Hematopoietic multipotent progenitor cell (in vitro differentiated cells): ENCODE measurements at places on chromosomes 7 and 10.

GRCh38 chr10:8159341-8160165, 105.1 kb downstream of the GATA3 start:
- DNase-seq, result no peak

DNA sequence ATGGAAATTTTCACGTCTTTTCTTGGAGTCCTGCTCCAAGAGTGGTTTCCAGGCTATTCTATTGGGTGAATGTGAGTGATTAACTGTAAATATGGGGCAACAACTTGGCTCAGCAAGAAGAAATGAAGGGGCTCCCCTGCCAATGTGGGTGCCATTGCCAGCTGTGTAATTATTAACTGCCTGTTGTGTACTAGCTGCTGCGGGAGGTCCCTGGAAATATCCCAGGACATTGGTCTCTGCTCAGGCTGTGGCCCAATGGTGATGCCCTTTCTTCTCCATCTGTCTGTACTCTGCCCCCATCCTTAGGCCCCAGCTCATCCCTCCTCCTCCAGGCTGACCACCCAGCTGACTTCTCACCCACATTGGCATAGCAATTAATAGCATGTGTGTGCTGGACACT, 29.4 kb downstream of the NPTX2 start:
- DNase-seq, result no peak

- DNase-seq, result no peak
Observed at GRCh38 chr7:159154243-159154642, 9.6 kb upstream of the VIPR2 start.

- DNase-seq, result no peak
Observed at GRCh38 chr7:118214833-118215182, 9.7 kb upstream of the ANKRD7 start.

DNA sequence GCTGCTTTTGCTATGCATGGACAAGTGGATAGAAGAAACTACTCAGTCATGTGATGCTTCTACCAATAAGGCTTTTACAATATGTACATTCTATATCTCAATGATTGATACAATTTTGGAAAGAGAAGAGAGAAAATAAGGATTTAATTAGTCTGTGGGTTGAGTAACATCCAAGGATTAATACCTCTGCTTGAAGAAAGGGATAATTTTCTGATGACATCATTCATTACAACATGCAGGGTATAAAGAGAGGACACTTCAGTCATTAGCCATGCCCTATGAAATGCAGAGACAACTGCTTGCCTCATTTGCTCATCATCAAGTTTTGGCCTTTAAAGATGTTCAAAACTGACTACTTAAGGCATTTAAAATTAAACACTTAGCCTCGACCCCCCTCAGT, 237.3 kb downstream of the AHR start:
- DNase-seq, result no peak

DNA sequence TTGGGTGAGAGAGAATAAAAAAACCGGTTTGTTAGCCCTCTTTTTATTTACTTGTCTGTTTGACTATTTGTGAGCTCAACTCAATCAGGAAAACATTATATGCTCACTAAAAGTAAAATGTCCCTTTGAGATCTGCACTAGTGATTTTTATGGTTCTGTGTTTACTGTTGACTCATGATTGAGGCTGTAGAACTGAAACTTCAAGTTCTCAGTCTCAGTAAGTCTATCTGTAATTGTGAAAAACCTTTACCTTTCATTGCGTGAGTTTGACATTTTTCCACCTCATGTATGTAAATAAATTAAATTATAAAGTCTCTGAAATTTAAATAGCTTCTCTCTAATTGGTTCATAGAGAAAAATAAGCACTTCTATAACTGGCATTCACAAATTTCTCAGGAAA, 17.0 kb upstream of the CASD1 start:
- DNase-seq, result no peak

GRCh38 chr7:147235645-147236382, 1119.2 kb downstream of the CNTNAP2 start:
- DNase-seq, result no peak

DNA sequence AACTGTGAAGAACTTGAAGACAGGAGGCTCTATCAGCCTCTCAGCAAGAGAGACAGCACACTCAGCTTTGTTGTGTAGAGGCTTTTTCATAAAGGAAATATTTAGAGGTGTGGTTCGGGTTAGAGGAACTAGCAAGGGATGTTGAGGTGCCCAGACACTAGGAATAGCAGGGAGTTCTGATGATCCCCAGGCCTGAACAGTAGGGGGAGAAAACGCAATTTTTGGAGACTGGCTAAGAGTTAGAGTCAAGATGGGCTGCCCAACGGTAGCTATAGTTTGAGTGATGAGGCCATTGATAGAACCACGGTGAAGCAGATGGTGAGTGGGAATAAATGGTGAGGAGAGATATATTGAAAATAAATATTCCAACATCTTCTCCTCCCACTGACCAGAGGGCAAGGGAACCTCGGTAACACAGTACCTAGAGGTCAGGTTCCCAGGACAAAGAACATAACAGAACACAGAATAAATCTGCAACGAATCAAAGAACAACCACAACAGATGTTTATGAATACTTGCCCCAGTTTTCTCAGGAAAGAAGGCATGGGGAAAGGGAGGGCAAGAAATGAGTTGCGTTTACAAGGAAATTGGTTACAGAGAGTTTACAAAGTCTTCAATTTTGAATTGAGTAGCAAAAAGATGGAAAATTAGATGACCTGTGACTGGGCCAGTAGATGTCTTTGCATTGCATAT, 24.2 kb upstream of the BPGM start:
- no peak for DNase-seq

GRCh38 chr10:123229927-123230630, 75.9 kb downstream of the BUB3 start:
- DNase-seq, result no peak

GRCh38 chr10:75588031-75588430, 156.6 kb downstream of the LRMDA start:
- no peak for DNase-seq

- no peak for DNase-seq
Observed at GRCh38 chr10:87702973-87703294, 43.3 kb downstream of the PAPSS2 start.

DNA sequence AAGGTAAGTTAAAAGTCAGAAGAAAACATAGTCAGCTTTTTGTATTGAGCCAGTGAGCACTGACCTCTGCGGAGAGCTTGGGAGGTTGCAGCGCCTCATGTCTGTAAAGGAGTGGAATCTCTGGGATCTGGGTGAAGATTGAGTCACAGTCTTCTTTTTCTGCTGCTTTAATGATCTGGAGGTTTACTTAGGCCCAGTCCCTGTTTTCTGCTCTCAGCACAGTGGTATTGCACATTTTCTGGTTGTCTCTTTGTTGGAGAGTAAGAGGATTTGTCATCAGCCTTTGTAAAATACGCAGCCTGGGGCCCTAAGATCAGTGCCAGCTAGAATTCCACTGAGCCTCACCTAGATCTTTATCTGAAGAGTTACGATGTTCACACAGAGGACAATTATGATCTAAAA, 58.3 kb upstream of the GJD4 start:
- no peak for DNase-seq

GRCh38 chr10:114174695-114175188, 739 bp upstream of the CCDC186 start:
- DNase-seq, result no peak

DNA sequence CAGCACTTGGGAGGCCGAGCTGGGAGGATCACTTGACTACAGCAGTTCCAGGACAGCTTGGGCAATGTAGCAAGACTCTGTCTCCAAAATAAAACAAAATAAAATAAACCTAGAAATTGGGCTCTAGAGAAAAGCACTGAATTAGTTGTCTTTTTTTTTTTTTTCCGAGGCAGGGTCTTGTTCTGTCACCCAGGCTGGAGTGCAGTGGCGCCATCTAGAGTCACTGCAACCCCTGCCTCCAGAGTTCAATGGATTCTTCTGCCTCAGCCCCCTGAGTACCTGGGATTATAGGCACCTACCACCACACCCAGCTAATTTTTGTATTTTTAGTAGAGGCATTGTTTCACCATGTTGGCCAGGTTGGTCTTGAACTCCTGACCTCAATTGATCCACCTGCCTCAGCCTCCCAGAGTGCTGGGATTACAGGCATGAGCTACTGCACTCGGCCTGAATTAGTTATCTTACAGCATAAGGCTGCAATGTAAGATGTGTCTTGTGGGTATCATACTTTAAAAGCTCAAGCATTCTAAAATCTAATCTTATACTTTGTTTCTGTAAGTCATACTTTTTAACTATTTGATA, 12.8 kb downstream of the MEIG1 start:
- peak; percentile 66 for DNase-seq

GRCh38 chr10:18984531-18984930, 64.1 kb upstream of the MALRD1 start:
- DNase-seq, result no peak

DNA sequence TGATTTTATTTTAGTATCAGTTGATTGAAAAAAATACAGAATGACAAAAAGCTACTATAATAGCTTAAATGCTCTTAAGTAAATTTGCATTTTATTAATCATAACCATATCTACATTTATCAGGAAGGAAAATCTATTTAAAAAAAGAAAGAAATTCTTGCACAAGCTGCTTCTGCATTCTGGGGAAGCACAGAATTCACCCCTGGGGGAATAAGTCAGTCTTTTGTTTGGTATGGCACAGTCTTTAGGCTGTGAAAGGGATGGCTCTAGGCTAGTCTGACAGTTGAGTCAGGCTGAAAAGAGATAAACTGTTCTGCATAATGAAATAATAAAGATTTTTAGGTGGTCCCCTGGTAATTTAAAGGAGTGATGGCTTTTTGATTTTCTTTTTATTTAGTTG, 37.9 kb downstream of the HTR7 start:
- no peak for DNase-seq

GRCh38 chr10:51257511-51258248, 183.4 kb downstream of the PRKG1 start:
- DNase-seq, result no peak

DNA sequence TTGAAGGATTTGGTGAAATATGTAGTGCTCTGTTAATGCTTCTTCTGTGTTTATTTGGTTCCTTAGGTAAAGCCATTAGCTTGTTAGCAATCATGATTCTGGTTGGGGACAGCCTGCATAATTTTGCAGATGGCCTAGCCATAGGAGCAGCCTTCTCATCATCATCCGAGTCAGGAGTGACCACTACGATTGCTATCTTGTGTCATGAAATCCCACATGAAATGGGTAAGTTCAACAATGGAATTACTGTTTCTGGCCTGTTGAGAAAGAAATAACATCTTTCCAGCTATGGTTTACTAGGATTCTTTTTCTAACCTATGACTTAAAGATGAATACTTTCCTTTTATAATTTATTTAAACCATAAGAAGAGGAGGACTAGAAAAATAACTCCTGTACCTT, 48.9 kb downstream of the SLC39A12 start:
- no peak for DNase-seq

DNA sequence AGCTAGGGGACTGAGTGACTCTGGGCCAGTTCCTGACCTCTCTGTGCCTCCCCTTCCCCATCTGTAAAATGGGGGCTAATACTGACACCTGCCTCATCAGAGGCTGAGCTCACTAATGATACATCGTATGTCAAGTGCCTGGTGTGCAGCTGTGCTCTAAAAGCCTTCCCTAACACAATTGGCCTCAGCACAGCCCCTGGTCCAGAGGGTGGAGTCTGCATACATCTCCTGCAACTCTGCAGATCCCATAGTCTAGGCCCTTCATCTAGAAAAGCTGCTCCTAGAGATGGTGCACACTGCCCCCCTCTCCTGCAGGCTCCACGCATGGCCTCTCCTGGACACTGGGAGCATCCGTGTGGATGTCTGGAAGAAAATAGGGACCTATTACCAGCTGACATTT, 255.0 kb downstream of the RPS24 start:
- no peak for DNase-seq

GRCh38 chr10:45592926-45593325, 79.6 kb downstream of the ZFAND4 start:
- peak; percentile 24 for DNase-seq

- no peak for DNase-seq
Observed at GRCh38 chr10:124700293-124701037, 43.7 kb downstream of the FAM53B start.

- DNase-seq, result no peak
Observed at GRCh38 chr7:23168111-23168885, 13.6 kb upstream of the NUP42 start.

GRCh38 chr7:119733127-119733879, 539.7 kb upstream of the KCND2 start:
- no peak for DNase-seq

GRCh38 chr7:20284771-20285143, 45.9 kb upstream of the ITGB8 start:
- DNase-seq, result no peak

- no peak for DNase-seq
Observed at GRCh38 chr7:86911659-86912058, 147.8 kb downstream of the ELAPOR2 start.

- DNase-seq, result no peak
Observed at GRCh38 chr7:156773966-156774365, 119.0 kb downstream of the LMBR1 start.

GRCh38 chr10:112335111-112335867, 38.6 kb upstream of the ACSL5 start:
- DNase-seq, result peak; percentile 23

DNA sequence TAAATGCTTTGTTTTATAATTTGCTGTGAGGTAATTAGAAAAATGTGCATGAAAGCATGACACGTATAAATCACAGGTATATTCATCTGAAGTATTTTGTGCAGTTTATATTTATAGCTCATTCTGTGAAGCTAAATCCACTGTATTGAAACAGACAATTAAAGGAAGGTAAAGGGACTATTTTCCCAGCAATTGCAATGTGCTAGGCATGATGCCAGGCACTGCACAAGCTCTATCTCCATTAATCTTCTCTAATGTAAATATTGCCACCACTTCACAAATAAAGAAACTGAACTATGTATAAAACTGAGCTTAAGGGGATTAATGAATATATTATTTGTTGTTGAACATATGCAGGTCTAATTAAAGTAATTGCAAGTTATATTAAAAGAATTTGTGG, 1012.5 kb downstream of the NRG3 start:
- DNase-seq, result no peak

DNA sequence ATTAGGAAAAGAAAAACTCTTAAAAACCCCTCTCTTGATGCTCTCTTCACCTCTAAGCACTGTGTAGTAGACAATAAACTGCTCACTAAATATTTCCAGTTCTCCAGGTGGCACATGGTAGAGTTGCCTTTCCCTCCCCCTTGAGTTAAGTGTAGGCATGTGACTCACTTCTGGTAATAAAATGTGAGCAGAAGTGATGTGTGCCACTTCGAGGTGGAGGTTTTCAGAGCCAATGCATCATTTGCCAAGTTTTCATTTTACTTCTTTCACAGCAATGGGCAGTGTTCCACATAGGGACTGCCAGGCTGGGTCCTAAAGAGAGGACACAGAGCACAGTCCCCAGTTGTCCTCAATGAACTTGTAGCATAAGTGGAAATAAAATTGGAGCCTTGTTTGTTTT, 131.6 kb upstream of the NPY start:
- no peak for DNase-seq

DNA sequence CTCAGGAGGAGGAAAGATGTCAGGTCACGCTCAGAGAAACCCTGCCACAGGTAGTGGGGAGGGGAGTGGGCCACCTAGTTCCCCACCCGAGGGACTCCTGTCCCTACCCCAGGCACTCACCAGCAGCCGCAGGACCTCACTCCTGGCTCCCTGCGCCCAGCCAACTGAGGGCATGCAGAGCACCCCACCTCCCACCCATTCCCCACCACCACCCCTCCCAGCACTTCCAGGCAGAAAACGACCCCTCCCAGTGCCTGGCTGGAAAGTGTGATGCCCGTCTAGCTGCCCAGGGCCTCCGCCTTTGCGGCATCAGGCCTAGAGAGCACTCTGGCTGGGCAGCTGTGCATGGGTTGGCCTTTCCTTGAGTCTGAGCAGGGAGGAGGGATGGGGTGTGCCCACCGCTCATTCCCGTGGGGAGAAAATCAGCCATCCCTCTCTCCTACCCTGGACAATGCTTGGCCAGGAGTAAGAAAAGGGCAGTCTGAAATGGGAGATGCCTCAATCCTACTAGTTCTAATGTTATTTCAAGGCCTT, 1.3 kb downstream of the C10orf105 start:
- no peak for DNase-seq
